Left ventricle myocardium inferior (tissue), 1 donor: ENCODE measurements at places on chromosomes 11 and 22. TPM values are rescaled to one million over a fixed set of nuclear protein-coding genes. Genes with fewer than 3 reads are reported as not detected.
A peak's percentile ranks its signal among the peaks of the same experiment; 100 is the strongest.

- H3K27me3 ChIP-seq: no peaks in the 10 kb centered on the region
- no peak overlapping the region for H3K4me3 ChIP-seq
- peaks cover 15% of the 10 kb centered on the region for H3K4me1 ChIP-seq
These were observed 25.0 kb upstream of the SERPIND1 start for GRCh38 chr22:20748731-20749428.

- H3K27me3 ChIP-seq: no peaks in the 10 kb centered on the region
- H3K36me3 ChIP-seq: no peaks in the 10 kb centered on the region
- H3K4me1 ChIP-seq: no peaks in the 10 kb centered on the region
- H3K4me3 ChIP-seq: no peak overlapping the region
- DNase-seq: no peak
- H3K27ac ChIP-seq: no peak overlapping the region
These were observed 229.5 kb downstream of the TTC28 start for GRCh38 chr22:28450109-28450508.

DNA sequence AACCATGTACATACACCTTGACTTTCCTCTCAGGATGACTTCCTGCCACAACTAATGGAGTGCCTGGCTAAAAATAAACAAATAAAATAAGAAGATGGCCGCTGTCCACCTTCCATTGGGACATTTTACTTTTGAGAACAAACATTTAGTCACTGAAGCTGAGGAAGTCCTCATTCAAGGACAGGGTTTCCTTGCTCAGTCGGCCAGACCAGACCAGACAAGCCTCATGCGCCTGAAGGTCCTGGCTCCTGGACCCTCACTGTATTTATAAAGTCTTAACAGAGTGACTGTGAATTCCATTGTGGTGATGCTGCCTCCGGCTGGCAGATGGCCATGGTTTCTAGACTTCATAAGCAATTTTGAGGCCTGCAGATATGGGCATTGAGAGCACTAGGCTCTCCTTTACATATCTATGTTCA lies 114.5 kb downstream of the MAML2 start:
- no peaks in the 10 kb centered on the region for H3K36me3 ChIP-seq
- DNase-seq: peak; percentile 65
- H3K4me3 ChIP-seq: no peak overlapping the region
- peaks cover 47% of the 10 kb centered on the region for H3K4me1 ChIP-seq
- no peaks in the 10 kb centered on the region for H3K27me3 ChIP-seq
- peak overlapping the region; percentile 77 for H3K27ac ChIP-seq

The PRR33 gene
- 2.4 TPM for total RNA-seq

The ESAM gene
- total RNA-seq: 40.0 TPM

GRCh38 chr11:45607995-45608394 lies 57.4 kb downstream of the CHST1 start:
- DNase-seq: peak; percentile 50
- no peak overlapping the region for H3K27ac ChIP-seq
- no peaks in the 10 kb centered on the region for H3K36me3 ChIP-seq
- peaks cover 42% of the 10 kb centered on the region for H3K4me1 ChIP-seq
- no peak overlapping the region for H3K4me3 ChIP-seq
- peaks cover 41% of the 10 kb centered on the region for H3K27me3 ChIP-seq

The NARS2 gene
- 17.5 TPM for total RNA-seq

DNA sequence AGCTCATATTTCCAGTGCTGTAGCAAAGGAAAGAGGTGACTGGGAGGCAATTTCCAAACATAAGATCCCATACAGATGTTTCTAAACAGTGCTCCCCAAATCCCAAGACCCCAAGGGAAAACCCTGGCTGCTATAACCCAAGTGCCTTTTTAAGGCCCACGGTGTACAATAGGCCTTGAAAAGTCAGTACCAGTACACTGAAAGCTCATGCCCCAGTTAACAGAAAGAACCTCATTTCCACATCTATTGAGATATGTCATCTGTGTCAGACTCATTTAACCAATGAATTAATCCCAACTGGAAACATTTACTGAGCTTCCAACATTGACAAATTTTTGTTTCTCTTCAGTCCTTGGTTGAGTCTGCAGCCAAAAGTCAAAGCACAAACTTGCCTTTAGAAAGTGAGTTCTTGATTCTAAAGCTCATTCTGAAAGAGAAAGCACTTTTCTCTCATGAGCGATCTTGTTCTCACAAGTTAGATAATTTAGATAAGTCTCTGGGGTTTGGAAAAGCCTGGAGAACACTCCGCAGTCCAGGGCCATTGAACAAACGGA lies 239.8 kb upstream of the ARHGAP20 start:
- H3K27me3 ChIP-seq: peaks cover 2% of the 10 kb centered on the region
- no peak overlapping the region for H3K4me3 ChIP-seq
- DNase-seq: no peak
- no peaks in the 10 kb centered on the region for H3K4me1 ChIP-seq
- H3K27ac ChIP-seq: peak overlapping the region; percentile 42

GRCh38 chr11:22430141-22430541 lies 92.0 kb downstream of the SLC17A6 start:
- peaks cover 15% of the 10 kb centered on the region for H3K27me3 ChIP-seq
- no peak for DNase-seq
- no peak overlapping the region for H3K4me3 ChIP-seq

The C11orf87 gene
- 0.14 TPM for total RNA-seq

The SPDYC gene
- not detected for total RNA-seq

- H3K27ac ChIP-seq: peak overlapping the region; percentile 77
- H3K27me3 ChIP-seq: no peaks in the 10 kb centered on the region
- DNase-seq: peak; percentile 82
- peak overlapping the region; percentile 27 for H3K4me3 ChIP-seq
- H3K36me3 ChIP-seq: no peaks in the 10 kb centered on the region
- H3K4me1 ChIP-seq: peaks cover 28% of the 10 kb centered on the region
These were observed 117.3 kb upstream of the TEAD1 start for GRCh38 chr11:12556788-12557384.

The PGM2L1 gene
- total RNA-seq: 1.6 TPM

DNA sequence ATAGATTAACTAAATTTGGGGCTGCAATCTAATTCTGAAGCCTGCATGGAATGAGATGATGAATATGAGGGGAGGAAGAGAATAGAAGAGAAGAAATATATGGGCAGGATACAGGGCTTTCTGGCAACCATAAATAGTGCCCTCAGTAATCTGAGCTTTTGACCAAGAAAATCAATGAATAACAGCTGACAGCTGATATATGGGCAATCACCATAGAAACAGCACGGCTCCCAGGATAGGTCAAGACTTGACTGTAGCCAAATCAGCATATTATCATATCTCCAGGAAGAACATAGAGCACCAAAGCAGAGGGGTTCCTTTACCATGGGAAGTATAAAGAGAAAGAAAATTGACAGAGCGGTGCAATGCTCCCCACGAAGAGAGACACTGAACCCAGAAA lies 643.8 kb upstream of the TENM4 start:
- no peak for DNase-seq
- no peak overlapping the region for H3K4me3 ChIP-seq
- H3K27ac ChIP-seq: no peak overlapping the region
- peaks cover 4% of the 10 kb centered on the region for H3K27me3 ChIP-seq
- no peaks in the 10 kb centered on the region for H3K4me1 ChIP-seq
- H3K36me3 ChIP-seq: no peaks in the 10 kb centered on the region

- H3K4me3 ChIP-seq: no peak overlapping the region
- no peak for DNase-seq
- H3K4me1 ChIP-seq: no peaks in the 10 kb centered on the region
These were observed 29.7 kb downstream of the GNB1L start for GRCh38 chr22:19824926-19825339.

DNA sequence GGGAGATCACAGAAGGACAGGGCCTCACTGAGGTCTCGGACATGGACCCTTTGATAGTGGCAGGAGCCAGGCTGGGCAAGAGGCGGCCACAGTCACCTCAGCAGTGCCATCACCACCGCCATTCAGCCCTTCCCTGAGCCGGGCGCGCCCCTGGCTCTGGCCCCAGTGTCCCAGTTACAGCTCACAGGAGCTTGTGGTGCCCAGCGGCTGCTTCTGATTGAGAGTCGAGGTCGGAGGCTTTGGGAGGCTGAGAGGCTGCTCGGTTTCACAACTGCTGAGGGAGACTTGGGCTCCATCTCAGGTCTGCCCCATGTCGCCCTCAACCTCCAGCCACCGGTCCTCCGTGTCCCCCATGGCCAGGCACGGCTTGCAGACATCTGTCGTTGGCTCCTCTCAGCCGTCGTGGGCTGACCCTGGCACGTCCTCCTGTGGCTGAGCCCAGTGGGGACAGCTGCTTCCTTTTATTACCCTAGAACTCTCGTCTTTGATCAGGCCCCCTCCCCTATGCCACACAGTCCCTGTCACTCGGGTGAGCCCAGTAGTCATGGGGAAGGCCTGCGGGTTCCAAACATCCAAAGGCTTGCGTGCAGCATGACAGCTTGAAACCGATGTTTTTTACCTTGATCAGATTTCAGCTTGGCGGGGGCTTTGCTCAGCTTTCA lies 28.4 kb upstream of the PPP6R3 start:
- peaks cover 45% of the 10 kb centered on the region for H3K4me1 ChIP-seq
- peak overlapping the region; percentile 58 for H3K27ac ChIP-seq
- no peak overlapping the region for H3K4me3 ChIP-seq
- no peak for DNase-seq
- peaks cover 86% of the 10 kb centered on the region for H3K36me3 ChIP-seq

- peaks cover 98% of the 10 kb centered on the region for H3K36me3 ChIP-seq
- H3K4me3 ChIP-seq: no peak overlapping the region
- H3K4me1 ChIP-seq: peaks cover 17% of the 10 kb centered on the region
These were observed 20.3 kb downstream of the PPP2R1B start for GRCh38 chr11:111745719-111746504.

The SYT13 gene
- total RNA-seq: 5.9 TPM

The EXPH5 gene
- total RNA-seq: 0.88 TPM

GRCh38 chr11:94568717-94569116 lies 1.5 kb downstream of the PIWIL4 start:
- DNase-seq: no peak
- H3K27ac ChIP-seq: no peak overlapping the region
- H3K4me3 ChIP-seq: no peak overlapping the region
- peaks cover 3% of the 10 kb centered on the region for H3K4me1 ChIP-seq

The OR2D2 gene
- not detected for total RNA-seq
